ENCODE measurements at places on chromosomes 6 and 20. TPM values are rescaled to one million over a fixed set of nuclear protein-coding genes. Genes with fewer than 3 reads are reported as not detected.

GNMT gene
- 0.63 TPM for total RNA-seq

THBD gene
- total RNA-seq, result 20.6 TPM

TRIM31 gene
- not detected for total RNA-seq

GRM1 gene
- total RNA-seq, result 0.52 TPM

TFAP2D gene
- not detected for total RNA-seq

TFAP2A gene
- 0.44 TPM for total RNA-seq

CD93 gene
- 46.3 TPM for total RNA-seq

SPEF1 gene
- total RNA-seq, result not detected

ENPP5 gene
- total RNA-seq, result 5.7 TPM

PNLDC1 gene
- not detected for total RNA-seq

RAB44 gene
- total RNA-seq, result 0.12 TPM

VSTM2L gene
- total RNA-seq, result 158 TPM

DEF6 gene
- total RNA-seq, result 4.7 TPM

ABHD16B gene
- not detected for total RNA-seq

MAFB gene
- 24.8 TPM for total RNA-seq

TXLNB gene
- total RNA-seq, result 60.4 TPM

GCNT2 gene
- total RNA-seq, result 3.5 TPM

PAK5 gene
- not detected for total RNA-seq

ATP5F1E gene
- total RNA-seq, result 122 TPM

WFDC10B gene
- not detected for total RNA-seq

PNPLA1 gene
- total RNA-seq, result not detected

CGA gene
- total RNA-seq, result 1.2 TPM

AVP gene
- not detected for total RNA-seq

HTR1B gene
- not detected for total RNA-seq

MOXD1 gene
- 3.6 TPM for total RNA-seq

NR2E1 gene
- total RNA-seq, result not detected

EYS gene
- not detected for total RNA-seq

SMOC2 gene
- 27.7 TPM for total RNA-seq

LY6G6D gene
- not detected for total RNA-seq

CLPSL1 gene
- total RNA-seq, result not detected

TP53INP2 gene
- total RNA-seq, result 85.0 TPM

PRSS35 gene
- total RNA-seq, result 0.94 TPM

TREM2 gene
- total RNA-seq, result 1.1 TPM

DUSP15 gene
- 5.7 TPM for total RNA-seq

SEMG1 gene
- total RNA-seq, result not detected

CCN6 gene
- total RNA-seq, result not detected

ACSS2 gene
- 118 TPM for total RNA-seq

SLC17A2 gene
- total RNA-seq, result not detected

USP49 gene
- total RNA-seq, result 1.7 TPM

TRIM40 gene
- total RNA-seq, result not detected

EPB41L2 gene
- 83.3 TPM for total RNA-seq

SLC52A3 gene
- total RNA-seq, result 3.6 TPM

SLC22A3 gene
- total RNA-seq, result 5.2 TPM

Data from left cardiac atrium (tissue), 4 donors.